Stimulated activated naive B cell treated with anti-CD40 and anti-IgM and Interleukin-4, amounts not matched to agents 10 μg/mL and 1 μg/mL and 100 μg/mL, for 72 hours (primary cell): ENCODE measurements at places on chromosomes 3 and 15.

GRCh38 chr3:23377928-23378672, 175.0 kb downstream of the UBE2E2 start:
- peaks cover 3% of the 10 kb centered on the region for H3K36me3 ChIP-seq
- H3K27ac ChIP-seq, result no peak overlapping the region
- no peak for DNase-seq
- no peak overlapping the region for H3K4me3 ChIP-seq

GRCh38 chr3:139587797-139588196, 48.3 kb upstream of the RBP1 start:
- no peaks in the 10 kb centered on the region for H3K27me3 ChIP-seq
- DNase-seq, result no peak
- no peaks in the 10 kb centered on the region for H3K4me1 ChIP-seq
- peaks cover 12% of the 10 kb centered on the region for H3K36me3 ChIP-seq

DNA sequence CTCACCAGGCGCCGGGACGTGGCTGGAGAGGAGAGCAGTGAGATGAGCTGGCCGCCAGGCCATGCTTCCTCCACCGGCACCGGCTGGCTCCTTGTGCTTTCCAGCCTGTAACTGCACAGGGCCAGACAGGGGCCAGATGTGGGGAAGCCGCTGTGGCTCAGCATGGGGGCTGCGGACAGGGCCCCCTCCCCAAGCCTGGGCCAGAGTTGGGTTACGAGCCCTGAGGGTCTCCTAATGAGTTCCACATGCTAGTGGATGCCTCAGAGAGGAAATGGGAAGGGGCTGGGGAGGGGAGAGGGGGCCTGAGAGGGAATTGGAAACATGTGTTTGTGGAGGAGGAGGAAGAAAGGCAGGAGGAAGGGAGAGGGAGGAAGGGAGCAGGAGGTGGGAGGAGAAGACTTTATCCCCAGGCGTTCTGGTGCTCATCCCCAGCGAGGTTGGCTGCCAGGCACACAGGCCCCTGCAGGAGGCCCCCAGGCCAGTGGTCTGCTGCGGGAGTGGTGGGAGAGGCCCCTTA, 11.7 kb upstream of the DUSP7 start:
- no peaks in the 10 kb centered on the region for H3K27me3 ChIP-seq
- no peak for DNase-seq
- H3K36me3 ChIP-seq, result no peaks in the 10 kb centered on the region

DNA sequence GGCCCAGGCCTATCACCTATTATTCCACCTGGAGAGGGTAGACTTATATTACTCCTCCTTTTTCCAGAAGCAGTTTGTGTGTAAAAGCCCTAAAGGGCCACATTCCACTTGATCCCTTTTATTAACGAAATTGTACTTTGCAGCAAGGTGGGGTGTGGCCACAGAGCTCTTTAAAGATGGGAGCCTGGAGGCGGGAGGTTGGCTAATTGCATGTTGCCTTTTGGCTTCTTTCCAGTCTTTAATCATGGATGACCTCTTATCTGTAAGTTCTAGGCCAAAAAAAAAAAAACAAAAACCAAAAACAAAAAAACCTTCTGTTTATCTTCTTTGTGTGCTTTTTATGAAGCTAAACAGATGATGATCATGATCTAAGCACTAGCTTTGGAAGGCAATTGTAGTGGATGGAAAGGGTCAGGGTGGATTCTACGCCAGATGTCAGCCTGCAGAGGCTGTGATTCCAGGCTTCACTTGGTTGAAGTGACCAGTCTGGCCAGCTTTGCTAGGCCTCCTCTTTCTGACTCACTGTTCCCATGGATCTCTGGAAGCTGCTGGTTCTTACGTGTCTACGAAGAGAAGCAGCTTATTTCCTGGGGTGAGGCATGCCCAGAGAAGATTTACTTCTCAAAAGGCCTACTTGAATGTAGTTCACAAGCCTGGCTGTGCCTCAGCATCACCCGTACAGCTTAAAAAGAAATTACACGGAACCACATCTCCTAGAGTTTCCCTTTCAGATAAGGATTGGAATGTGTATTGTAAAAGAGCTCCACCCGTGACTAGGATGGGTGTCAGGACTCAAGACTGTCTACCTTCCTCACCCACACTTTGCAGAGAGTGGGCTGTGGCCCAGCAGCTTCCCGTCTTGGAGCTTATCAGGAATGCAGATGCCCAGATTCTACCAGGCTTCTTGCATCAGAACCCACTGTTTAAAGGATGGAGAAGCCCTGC, 330.9 kb upstream of the C2CD4B start:
- no peaks in the 10 kb centered on the region for H3K36me3 ChIP-seq
- no peak for DNase-seq
- no peak overlapping the region for H3K4me3 ChIP-seq
- H3K27ac ChIP-seq, result no peak overlapping the region

DNA sequence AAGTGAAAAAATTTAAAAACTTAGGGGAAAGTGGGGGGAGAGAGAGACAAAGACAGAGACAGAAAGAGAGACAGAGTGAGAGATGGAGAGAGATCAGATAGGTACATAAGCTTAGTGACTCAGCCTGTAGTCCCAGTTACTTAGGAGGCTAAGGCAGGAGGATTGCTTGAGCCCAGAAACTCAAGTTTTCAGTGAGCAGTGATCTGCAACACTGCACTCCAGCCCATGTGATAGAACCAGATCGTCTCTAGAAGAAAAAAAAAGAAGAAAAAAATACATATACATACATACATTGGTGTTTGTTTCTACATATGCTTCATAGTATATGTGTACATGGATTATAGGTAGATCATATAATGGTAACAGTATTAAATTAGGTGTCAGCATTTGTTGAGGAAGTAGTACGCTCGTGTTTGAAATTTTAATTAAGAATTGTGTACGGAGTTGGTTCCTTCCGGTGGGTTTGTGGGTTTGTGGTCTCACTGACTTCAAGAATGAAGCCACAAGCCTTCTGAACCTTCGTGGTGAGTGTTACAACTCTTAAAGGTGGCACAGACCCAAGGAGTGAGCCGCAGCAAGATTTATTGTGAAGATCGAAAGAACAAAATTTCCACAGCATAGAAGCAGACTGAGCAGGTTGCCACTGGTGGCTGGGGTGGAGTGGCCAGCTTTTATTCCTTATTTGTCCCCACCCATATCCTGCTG, 38.3 kb upstream of the SNRPN start:
- DNase-seq, result no peak
- H3K4me1 ChIP-seq, result peaks cover 10% of the 10 kb centered on the region
- H3K4me3 ChIP-seq, result peak overlapping the region; percentile 8
- no peaks in the 10 kb centered on the region for H3K27me3 ChIP-seq
- H3K27ac ChIP-seq, result no peak overlapping the region

- H3K27me3 ChIP-seq, result peaks cover 6% of the 10 kb centered on the region
- no peak within 1 kb of the TSS for H3K4me3 ChIP-seq
- H3K4me1 ChIP-seq, result peaks cover 31% of the 10 kb centered on the region
- H3K27ac ChIP-seq, result no peak within 1 kb of the TSS
- DNase-seq, result no peak
- H3K36me3 ChIP-seq, result no peaks in the 10 kb centered on the region
Observed at GRCh38 chr3:9902372-9903237, at the start of gene IL17RE. Gene IL17RE, plus strand, starts transcription at chr3:9902848. Its CDS starts 85 bp downstream, at chr3:9902933.

- H3K27me3 ChIP-seq, result peaks cover 11% of the 10 kb centered on the region
- H3K36me3 ChIP-seq, result peaks cover 3% of the 10 kb centered on the region
- H3K4me3 ChIP-seq, result no peak overlapping the region
- H3K4me1 ChIP-seq, result peaks cover 12% of the 10 kb centered on the region
- no peak overlapping the region for H3K27ac ChIP-seq
- DNase-seq, result no peak
Observed at GRCh38 chr3:10373686-10374261, 52.9 kb upstream of the SEC13 start.

GRCh38 chr3:44252332-44252959, 10.8 kb downstream of the TOPAZ1 start:
- no peak overlapping the region for H3K27ac ChIP-seq
- no peak overlapping the region for H3K4me3 ChIP-seq
- H3K4me1 ChIP-seq, result no peaks in the 10 kb centered on the region
- H3K27me3 ChIP-seq, result peaks cover 6% of the 10 kb centered on the region

GRCh38 chr3:173825730-173826129, 428.2 kb downstream of the NLGN1 start:
- no peak overlapping the region for H3K4me3 ChIP-seq
- DNase-seq, result no peak
- H3K36me3 ChIP-seq, result no peaks in the 10 kb centered on the region
- no peak overlapping the region for H3K27ac ChIP-seq

DNA sequence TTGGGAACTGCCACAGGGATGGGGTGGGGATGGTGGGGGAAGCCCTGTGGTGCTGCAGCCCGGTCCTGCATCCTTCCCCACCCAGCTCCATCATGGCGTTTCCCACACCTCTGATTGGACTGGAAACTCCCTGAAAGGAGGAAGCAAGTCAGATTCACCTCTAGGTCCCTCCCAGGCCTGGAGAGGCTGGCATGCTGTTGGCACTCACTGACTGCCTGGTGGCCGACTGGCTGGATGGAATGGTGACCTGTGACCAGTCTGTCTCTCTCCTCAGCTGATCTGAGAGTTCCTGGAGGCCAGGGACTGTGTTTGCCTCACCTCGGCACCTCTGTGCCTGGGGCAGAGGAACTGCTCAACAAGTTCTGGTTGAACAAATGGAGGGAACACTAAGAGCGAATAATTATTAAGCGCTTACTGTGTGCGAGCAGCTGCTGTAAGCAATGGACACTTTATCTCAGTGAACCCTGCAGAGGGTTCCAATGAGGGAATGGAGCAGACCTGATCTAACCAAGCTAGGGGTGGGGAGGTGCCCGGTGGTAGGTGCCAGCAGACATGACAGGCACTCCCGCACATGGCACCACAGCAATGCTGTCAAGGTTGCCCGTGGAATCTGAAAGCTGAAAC, 3.5 kb upstream of the HHATL start:
- no peak for DNase-seq
- H3K27me3 ChIP-seq, result peaks cover 18% of the 10 kb centered on the region

- no peak for DNase-seq
- H3K4me3 ChIP-seq, result no peak overlapping the region
- H3K27ac ChIP-seq, result no peak overlapping the region
- H3K36me3 ChIP-seq, result no peaks in the 10 kb centered on the region
Observed at GRCh38 chr3:96958856-96959255, 144.5 kb downstream of the EPHA6 start.

DNA sequence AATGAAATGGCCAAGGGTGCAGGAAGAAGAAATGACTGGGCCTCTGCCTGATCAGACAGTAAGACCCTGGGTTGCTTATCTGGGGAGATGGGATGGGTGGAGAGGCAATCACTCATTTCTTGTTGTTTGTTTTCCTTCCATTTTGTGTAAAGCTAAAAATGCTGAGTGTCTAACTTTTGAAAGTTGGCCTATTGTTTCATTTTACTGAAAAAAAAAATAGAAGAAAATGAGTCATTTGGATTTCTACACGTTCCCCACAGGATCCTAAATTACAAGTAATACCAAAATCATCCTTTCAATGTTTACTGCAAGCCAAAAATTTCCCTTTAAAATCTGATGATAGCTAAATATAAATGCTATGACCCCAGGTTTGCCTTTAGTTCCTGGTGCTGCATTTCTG, 30.6 kb downstream of the PTX3 start:
- no peaks in the 10 kb centered on the region for H3K4me1 ChIP-seq
- no peak overlapping the region for H3K27ac ChIP-seq
- H3K36me3 ChIP-seq, result no peaks in the 10 kb centered on the region
- DNase-seq, result no peak

DNA sequence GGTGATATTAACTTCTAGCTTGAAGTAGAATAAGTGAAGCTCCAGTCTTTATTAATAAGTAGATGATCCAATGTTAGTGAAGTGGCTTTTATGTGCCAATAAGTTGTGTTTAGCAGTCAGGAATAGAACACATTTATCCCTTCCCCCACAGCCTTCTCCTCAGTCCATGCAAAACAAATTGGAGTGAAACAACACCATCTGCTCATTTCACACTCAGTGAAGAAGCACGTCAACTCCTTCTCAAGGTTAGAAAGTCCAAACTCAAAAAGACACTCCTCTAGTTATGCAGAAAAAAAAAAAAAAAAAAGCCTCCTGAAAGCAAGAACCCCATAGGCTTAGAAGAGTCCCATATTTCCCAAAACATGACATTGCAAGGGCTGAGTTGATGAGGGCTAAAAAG, 18.0 kb upstream of the NEO1 start:
- H3K36me3 ChIP-seq, result no peaks in the 10 kb centered on the region
- H3K27me3 ChIP-seq, result peaks cover 17% of the 10 kb centered on the region
- DNase-seq, result no peak
- no peak overlapping the region for H3K4me3 ChIP-seq

- no peaks in the 10 kb centered on the region for H3K4me1 ChIP-seq
- H3K4me3 ChIP-seq, result no peak overlapping the region
- no peaks in the 10 kb centered on the region for H3K36me3 ChIP-seq
- H3K27ac ChIP-seq, result no peak overlapping the region
Observed at GRCh38 chr15:61421470-61421869, 192.4 kb upstream of the RORA start.
